Endothelial cell of umbilical vein (primary cell): ENCODE measurements at places on chromosomes 1 and 21.

GRCh38 chr1:27527223-27527889 is 37.4 kb upstream of the WASF2 start:
- no peak for DNase-seq

DNA sequence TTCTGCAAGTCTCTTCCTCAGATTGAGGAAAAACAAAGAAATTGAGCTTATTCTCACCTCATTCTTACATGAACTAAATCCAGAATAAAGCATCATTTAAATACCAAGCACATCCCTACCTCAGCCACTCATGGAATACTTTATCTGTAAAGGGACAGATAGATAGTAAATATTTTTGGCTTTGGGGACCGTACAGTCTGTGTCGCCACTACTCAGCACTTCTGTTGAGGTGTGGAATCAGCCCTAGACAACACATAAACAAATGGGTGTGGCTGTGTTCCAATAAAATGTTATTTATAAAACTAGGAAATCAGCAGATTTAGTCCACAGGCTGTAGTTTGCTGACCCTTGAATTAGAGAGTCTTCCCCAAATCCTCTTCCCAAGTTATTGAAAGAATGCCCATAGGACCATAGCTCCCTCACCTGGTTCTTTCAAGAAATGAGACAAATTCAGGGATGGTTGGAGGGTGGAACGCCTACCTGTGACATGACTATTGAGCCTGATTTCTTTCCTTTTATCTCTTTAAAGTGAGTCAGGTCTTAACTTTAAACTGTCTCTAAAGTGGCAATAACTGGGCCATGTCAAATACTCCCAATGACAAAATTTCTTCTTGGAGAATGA is 878.5 kb downstream of the USP25 start:
- DNase-seq = no peak

DNA sequence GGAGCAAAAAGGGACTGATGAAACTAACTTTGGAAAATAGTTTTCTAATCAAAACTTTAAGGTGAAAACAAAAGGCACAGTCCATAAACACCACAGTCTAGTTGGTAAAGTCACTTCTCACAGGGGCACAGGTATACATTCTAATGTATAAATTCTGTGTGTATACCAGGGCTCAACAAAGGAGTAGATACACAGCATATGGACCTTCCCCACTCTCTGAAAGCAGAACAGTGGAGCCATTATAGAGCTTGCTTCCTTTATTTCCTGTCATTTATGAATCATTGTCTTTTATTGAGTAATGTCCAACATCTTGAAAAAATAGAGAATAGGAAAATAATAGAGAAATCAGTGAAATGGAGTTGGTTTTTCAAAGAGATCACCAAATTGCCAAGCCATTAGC is 746.5 kb upstream of the CHRM3 start:
- no peak for DNase-seq

GRCh38 chr1:197924516-197925123 is 7.4 kb downstream of the LHX9 start:
- peak; percentile 58 for DNase-seq

DNA sequence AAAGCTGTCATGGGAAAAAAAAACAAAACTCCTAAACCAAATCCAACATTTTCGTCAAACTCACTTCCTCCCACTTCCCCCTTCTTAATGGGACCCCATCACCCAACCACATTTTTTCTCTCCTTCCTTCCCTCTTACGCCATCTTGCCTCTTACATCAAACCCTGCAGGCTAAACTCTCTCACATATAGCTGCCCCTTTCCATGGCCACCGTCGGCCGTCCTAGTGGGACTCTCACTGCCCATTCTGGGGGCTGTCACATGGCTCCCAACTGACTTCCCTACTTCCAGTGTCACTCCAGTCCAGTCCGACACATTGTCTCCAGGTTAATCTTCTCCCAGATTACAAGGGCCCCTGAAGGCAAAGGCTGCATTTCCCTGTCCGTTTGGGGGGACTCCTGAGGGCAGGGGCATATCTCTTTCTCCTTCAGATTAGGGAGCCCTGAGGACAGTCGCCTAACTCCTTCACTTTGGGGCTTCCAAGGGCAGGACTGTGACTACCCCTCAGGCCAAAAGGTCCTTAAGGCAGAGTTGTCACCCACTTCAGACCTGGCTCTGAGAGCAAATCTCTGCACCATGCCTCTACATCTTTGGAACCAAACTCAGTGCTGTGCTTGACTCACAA is 658 bp downstream of the UBXN11 start:
- DNase-seq = peak; percentile 13

GRCh38 chr1:239315631-239316217 is 70.6 kb upstream of the CHRM3 start:
- DNase-seq = no peak

GRCh38 chr1:47783638-47784496 is 213.3 kb downstream of the TRABD2B start:
- DNase-seq = peak; percentile 1

DNA sequence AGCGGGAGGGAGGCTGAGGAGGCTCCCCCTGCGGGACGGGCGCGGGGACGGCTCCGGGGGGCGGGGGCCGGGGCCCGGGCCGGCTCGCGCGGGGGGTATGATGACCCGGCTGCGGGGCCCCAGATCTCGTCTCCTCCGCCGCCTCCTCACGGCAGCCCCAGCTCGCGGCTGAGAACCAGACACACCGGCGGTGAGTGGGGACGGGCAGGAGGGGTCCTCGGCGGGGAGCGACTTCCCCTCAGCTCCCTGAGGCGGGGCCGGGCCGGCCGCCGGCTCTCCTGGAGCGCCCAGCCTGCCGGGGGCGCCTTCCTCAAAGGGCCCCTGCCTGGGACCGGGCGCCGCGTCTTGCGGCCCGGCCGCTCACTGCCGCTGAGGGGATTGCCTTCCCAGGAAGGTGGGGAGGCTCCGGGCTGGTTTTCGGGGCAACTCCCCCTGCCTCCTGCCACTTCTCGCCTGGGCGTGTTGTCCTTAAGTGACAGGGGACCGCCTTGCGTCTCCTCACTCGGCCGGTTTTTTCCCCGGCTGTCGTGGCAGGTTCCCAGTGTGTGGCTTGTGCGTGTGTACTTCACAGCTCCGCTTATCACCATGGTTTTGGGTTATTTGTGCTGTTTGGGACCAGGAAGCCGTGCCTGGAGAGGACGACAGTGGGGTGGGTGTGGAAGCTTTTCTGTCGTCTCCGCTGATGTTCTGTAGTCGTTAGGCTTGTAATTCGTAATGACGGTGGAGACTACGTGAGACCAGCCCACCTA is 800 bp downstream of the HIPK1 start:
- DNase-seq = no peak

DNA sequence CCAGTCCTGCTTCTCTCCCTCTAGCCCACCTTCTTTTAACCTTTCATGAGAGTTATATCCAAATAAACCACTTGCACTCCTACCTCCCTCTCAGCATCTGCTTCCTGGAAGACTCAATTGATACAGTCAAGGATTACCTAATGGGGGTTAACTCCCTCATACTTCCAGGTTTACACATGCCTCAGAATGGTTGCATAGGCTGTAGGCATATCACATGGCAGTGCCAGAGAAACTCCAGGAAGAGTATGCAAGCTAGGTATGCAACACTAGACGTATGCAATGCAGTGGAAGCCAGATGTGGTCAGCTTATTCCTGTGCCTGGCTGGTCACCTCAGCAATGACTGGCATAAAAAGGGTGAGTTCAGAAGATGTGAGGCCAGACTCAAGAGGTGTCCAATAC is 32.7 kb upstream of the VANGL1 start:
- DNase-seq = no peak

DNA sequence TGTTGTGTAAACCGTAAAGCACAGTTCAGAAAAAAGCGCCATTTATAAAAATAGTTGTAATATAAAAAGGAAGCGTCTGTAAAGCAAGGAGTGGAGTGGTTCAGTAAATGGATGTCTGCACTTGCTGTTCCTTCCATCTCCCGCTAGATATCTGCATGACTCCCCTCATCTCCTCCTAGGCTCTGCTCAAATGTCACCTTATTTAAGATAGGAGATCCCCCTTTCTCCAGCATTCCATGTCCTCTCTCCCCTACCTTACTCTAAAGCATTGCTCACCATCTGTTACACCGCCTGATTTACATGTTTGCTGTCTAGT is 745 bp downstream of the MUL1 start:
- DNase-seq = no peak

DNA sequence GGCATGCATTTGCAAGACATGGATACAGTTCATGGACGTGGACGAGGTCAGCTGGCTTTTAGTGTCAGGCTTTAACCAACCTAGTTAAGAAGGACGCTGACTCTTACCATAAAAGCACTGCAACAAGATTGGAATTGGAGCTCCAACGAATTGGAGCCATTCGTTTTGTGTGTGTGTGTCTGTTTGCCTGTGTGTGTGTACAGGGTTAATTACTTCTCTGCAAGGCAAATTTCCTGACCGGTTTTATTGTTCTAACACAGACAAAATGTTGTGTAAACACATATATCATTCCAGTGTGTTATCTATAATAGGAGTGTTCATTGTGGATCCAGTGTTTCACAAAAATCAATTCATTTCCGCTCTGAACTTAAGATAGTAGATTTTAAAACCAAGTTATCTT is 7.9 kb downstream of the ITSN1 start:
- DNase-seq = no peak

DNA sequence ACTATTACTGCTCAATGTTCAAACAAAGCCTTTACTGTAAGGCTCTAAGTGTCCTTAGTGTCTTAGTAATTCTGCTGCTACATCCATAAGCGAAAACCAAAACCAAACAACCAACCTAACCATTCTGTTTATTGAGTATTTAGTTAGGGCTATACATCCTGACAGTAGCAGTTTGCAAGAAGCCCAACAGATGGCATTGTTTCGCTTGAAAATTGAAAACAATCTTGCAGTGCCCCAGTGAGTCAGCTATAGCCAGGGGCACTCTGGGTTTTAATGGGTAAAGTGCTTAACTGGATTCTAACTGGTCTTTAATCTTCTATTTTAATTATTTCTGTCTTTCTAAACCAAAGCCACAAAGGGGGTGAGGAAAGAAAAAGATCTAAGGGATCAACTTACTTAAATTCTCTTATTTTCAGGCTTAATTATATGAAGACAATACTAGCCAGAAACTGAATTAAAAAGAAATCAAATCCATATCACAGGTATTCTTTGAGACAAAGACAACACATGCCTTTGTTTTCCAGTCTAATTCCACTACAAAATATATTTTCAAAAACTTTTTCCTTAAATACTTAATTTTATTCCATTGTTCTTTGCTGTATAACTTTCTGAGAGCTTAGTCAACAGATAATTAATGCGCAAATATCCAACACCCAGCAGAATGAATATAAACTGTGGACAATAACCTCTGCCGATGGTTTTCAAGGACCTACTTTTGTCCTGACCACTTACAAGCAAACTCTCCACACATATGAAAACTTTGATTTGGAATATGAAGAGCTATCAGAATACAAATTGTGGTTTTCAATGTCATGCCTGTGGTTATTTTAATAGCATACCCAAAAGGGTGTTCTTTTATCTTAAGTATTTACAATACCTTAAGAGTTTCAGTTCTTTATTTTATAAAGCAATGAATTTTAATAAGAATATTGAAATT is 15.2 kb downstream of the POGZ start:
- DNase-seq = peak; percentile 84

GRCh38 chr1:234230414-234230862 is 142.8 kb upstream of the COA6 start:
- DNase-seq = no peak

DNA sequence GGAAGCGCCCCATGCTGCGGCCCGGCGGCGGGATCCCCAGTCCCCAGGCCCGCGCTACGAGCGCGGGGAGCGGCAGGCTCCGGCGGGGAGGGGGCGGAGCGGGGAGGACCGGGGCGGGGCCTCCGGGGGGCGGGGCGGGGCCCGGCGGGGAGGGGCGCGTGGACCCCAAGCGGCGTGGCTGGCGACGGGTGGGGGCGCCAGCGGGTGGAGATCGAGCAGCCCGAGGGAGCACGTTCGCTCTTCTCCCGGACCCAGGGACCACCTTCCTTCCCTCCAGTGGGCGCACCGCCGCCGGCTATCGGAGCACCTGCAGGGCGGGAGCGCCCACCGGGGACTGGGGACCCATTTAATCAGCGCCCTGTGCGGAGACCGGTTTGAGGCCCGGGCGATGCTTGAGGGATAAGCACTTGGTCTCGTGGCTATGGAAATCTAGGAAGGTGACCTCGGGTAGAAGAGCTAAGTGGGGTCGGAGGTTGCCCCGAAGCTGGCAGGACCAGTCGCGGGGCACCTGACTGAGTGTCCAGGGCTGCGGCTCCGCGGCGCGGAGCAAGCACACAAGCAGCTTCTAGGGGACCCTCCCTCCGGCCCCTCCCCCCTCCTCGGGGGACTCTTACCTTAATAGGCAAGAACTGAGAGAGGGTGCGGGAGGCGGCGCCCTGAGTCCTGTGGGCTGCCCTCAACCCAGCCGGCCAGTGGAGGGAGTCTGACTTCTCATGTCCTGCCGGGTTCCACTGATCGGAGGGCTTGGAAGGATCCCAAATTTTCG is at the start of gene TSPAN2:
TSS of gene TSPAN2 (minus strand) at position 84 of the 766 bp plus-strand sequence. CDS start at position 13, 71 bp downstream.
- peak; percentile 8 for DNase-seq

DNA sequence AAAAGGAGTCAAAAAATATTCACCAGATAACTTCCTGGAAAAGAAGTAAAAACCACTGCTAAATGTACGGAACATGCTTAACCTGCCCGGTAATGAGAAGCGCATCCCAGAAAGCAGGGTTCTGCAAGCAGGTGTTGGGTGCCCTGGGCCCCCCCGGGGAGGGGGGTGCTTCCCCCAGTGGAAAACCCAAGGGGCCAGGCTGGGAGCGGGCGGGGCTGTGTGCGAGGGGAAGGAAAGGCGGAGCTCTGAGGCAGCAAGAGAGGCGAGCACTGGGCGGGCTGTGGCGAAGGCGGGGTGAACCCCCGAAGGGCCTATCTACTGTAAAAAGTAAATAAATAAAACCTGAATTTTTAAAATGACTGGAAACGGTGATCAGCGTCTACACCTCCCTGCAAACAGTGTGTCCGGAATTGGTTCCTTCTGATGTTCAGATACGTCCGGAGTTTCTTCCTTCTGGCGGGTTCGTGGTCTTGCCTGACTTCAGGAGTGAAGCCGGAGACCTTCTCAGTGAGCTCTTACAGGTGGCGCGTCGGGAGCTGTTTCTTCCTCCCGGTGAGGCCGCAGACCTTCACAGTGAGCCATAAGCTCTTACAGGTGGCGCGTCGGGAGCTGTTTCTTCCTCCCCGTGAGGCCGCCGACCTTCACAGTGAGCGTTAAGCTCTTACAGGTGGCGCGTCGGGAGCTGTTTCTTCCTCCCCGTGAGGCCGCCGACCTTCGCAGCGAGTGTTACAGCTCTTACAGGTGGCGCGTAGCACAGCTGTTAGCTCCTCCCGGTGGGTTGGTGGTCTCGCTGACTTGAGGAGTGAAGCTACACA is 13.4 kb downstream of the FTCD start:
- DNase-seq = no peak

GRCh38 chr1:224432672-224433040 is 1.9 kb downstream of the WDR26 start:
- DNase-seq = peak; percentile 48
